GM23248 (cell line): ENCODE measurements at places on chromosomes 5 and 9. TPM values are rescaled to one million over a fixed set of nuclear protein-coding genes. Genes with fewer than 3 reads are reported as not detected.

DNA sequence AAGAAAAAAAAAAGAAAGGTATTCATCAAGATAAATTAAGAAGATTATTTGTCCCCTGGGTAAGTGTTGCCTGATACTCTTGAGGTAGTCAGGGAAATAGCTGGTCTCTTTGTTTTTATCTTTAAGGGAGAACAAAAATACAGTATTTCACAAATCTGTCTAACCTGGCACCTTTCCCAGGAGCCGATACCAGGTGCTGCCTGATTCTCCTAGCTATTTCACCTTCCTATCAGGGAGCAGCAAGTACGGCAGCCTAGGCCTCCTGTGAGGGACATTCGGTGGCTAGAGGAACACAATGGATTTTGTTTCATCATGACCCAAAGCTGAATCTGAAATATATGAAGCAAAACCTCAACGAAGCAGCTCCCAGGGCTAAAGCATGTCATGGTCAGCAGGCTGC lies 86.0 kb downstream of the TARS1 start:
- no peak for DNase-seq
- no peak overlapping the region for H3K27ac ChIP-seq
- H3K4me1 ChIP-seq: no peaks in the 10 kb centered on the region
- no peaks in the 10 kb centered on the region for H3K36me3 ChIP-seq

GRCh38 chr5:97909541-97909940 lies 726.5 kb upstream of the RIOK2 start:
- no peaks in the 10 kb centered on the region for H3K4me1 ChIP-seq
- no peak overlapping the region for H3K27ac ChIP-seq
- no peak overlapping the region for H3K4me3 ChIP-seq
- no peaks in the 10 kb centered on the region for H3K36me3 ChIP-seq
- no peaks in the 10 kb centered on the region for H3K27me3 ChIP-seq

GRCh38 chr5:16727755-16728325 lies 111.0 kb upstream of the RETREG1 start:
- H3K4me1 ChIP-seq: no peaks in the 10 kb centered on the region

DNA sequence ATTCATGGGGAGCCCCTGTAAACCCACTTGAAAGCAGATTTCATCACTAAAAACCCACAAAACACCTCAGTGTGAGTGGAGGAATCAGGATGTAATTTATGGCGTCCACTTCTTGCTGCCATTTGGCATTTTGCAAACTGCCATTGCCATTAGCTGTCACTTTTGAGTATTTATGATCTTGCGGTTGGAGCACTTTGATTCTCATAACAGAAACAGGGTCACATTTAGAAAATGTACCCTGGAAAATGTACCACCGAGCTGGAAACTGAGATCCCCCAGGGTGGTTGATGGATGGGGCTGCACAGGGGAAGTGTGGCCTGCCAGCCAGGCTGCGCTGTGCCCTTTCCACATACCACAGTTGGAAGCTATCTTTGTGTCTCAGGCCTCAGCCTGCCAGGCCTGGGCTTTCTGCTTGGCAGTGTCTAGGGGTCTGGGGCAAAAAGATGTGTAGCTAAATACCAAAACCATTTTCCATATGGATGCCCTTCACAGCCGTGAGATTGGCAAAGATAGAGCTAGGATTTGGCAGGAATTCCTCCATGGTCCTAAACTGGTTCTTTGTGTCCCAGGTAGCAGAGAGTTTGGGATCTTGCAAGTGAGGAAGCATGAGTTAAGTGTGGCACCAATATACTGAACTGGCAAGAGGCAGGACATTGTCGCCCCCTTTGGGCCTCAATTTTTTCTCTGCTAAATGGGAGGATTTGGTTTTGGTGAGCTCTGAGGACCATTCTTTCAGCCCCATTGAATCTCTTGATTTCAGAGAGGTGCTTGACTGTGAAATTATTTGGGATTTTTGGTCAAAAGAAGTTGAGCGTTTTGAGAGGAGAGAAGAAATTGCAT lies 46.2 kb downstream of the GALNT10 start:
- no peaks in the 10 kb centered on the region for H3K27me3 ChIP-seq
- no peaks in the 10 kb centered on the region for H3K4me1 ChIP-seq
- no peak overlapping the region for H3K27ac ChIP-seq
- H3K4me3 ChIP-seq: no peak overlapping the region

- peaks cover 8% of the 10 kb centered on the region for H3K4me1 ChIP-seq
- H3K4me3 ChIP-seq: no peak overlapping the region
- H3K27me3 ChIP-seq: no peaks in the 10 kb centered on the region
Measured at GRCh38 chr9:85702726-85703289, 38.9 kb downstream of the AGTPBP1 start.

GRCh38 chr5:111142932-111143331 lies 50.8 kb downstream of the WDR36 start:
- peaks cover 17% of the 10 kb centered on the region for H3K4me1 ChIP-seq
- H3K36me3 ChIP-seq: no peaks in the 10 kb centered on the region
- H3K27ac ChIP-seq: no peak overlapping the region

GRCh38 chr9:78559449-78559885 lies 262.5 kb downstream of the PSAT1 start:
- H3K27me3 ChIP-seq: no peaks in the 10 kb centered on the region
- H3K4me3 ChIP-seq: no peak overlapping the region
- H3K27ac ChIP-seq: no peak overlapping the region
- H3K36me3 ChIP-seq: no peaks in the 10 kb centered on the region

- H3K27me3 ChIP-seq: peaks cover 44% of the 10 kb centered on the region
Measured at GRCh38 chr9:127393645-127394044, 3.3 kb upstream of the SLC2A8 start.

DNA sequence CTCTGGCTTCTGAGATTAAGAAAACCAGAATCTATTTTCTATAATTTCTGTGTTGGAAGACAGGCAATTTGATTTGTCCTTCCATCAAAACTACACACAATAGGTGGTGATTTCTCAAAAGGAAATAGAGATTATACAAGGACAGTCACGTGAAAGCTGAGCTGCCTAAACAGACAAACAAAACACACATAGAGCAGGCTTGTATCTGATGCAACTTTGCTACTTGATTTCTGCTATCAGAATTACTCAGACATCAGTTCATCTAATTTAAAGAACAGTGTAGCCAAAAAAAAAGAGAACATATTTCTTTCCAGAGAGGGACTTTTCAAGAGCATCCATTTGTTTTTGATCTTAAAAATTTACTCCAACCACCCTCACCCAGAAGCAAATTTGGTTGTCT lies 2128.3 kb upstream of the C9orf72 start:
- no peak for DNase-seq
- no peak overlapping the region for H3K27ac ChIP-seq
- H3K27me3 ChIP-seq: no peaks in the 10 kb centered on the region
- no peaks in the 10 kb centered on the region for H3K4me1 ChIP-seq
- no peaks in the 10 kb centered on the region for H3K36me3 ChIP-seq

GRCh38 chr9:6584881-6585597 lies 60.5 kb downstream of the GLDC start:
- no peaks in the 10 kb centered on the region for H3K36me3 ChIP-seq
- DNase-seq: peak; percentile 46
- no peak overlapping the region for H3K27ac ChIP-seq
- no peak overlapping the region for H3K4me3 ChIP-seq
- no peaks in the 10 kb centered on the region for H3K27me3 ChIP-seq
- H3K4me1 ChIP-seq: no peaks in the 10 kb centered on the region

DNA sequence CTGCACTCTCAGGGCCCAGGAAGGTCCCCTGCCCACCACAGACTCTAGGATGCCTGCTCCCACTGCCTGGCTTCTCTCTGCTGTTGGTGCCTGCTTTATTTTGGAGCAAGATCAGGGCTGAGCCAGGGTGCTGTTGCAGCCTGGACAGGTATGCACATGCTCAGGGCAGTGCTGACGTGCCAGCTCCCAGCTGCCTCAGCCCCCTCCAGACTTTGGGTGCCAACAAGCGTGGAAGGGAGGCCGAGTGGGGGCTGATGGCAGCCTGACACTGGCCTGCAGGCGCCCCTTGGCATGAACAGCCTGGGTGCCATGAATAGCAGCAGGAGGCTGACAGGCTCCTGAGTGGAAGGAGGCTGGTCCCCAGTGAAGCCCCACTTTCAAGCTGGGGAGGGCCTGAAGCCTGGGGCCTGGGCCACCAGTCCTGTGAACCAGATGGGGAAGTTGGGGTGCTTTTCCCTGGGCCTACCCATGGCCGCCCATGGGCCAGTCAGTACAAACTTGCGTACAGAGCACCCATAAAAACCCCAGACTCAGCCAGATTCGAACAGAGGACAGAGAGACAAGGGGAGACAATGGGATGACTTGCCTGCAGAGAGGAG lies 6.8 kb downstream of the AMBP start:
- H3K36me3 ChIP-seq: no peaks in the 10 kb centered on the region
- H3K4me1 ChIP-seq: no peaks in the 10 kb centered on the region
- no peak for DNase-seq
- peaks cover 15% of the 10 kb centered on the region for H3K27me3 ChIP-seq

- H3K27ac ChIP-seq: no peak overlapping the region
- H3K36me3 ChIP-seq: no peaks in the 10 kb centered on the region
- H3K27me3 ChIP-seq: peaks cover 32% of the 10 kb centered on the region
- no peak for DNase-seq
- no peaks in the 10 kb centered on the region for H3K4me1 ChIP-seq
Measured at GRCh38 chr5:135715267-135716055, 119.0 kb upstream of the SLC25A48 start.

DNA sequence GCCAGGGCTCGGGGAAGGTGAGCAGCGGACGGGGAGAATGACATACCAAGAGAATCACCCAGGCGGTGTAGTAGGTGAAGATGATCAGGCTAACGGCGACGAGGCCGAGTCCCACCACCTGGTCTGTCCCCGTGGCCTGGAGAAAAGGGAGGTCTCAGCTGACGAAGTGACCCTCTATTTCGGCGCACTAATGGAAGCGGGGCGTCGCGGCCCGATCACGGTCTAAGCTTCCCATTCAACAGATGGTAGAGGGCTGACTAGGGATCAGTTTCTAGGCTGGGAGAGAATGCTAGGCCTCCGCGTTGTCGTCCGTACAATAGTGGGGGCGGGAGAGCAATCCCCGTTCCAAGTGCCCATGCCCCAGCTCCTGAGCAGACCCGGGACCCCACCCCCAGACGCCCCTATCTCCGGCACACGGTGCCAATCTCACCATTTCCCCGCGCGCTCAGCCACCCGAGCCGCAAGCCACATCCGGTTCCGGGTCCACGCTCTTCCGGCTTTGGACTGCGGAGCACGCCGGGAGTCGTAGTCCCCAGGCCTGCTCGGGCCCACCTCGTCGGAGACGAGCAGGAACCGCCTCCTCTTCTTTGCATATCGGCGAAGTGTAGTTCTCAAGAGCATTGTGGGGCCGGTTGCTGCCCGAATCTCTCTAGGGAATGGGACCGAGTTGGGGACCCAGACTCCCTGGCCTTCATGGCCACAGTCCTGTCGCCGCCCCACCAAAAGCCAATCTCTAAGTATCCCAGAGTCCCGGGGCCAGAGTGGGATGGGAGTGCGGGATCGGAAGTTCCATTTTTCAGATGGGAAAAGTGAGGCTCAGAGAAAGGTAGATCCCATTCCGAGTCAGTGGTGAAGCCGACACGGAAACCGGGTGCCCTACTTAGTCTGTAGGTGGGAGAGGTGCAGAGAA lies at the start of gene DPM2:
Gene DPM2 (minus strand): TSS at position 467 of the 910 bp plus-strand sequence. CDS start 34 bp downstream, at position 433.
- H3K27ac ChIP-seq: peak within 1 kb of the TSS; percentile 55
- peaks cover 23% of the 10 kb centered on the region for H3K4me1 ChIP-seq
- peak; percentile 96 for DNase-seq

- no peak for DNase-seq
- H3K36me3 ChIP-seq: peaks cover 7% of the 10 kb centered on the region; the same call in 1 of the 2 replicates
- no peak overlapping the region for H3K4me3 ChIP-seq
- no peaks in the 10 kb centered on the region for H3K27me3 ChIP-seq
- H3K27ac ChIP-seq: no peak overlapping the region
- H3K4me1 ChIP-seq: no peaks in the 10 kb centered on the region
Measured at GRCh38 chr9:124357721-124358361, 57.4 kb downstream of the PSMB7 start.

DNA sequence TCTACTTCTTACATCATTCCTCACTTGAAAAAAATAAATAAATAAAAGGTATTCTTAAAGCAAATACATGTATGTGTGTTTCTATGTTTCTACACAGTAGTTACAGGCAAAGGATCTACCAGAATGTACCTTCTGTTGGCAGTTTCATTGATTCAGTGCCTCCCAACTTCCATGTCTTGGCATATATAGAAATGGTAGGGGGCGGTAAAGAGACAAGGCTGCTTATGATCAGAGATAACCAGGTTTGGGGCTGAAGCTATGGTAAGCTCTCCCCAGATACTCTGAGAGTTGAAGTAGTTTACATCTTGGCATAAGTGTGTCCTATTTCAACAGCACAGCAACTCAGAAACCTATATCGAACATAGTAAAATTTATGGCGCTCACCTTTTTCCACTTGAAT lies 1075.4 kb upstream of the C9orf72 start:
- no peaks in the 10 kb centered on the region for H3K4me1 ChIP-seq
- H3K36me3 ChIP-seq: no peaks in the 10 kb centered on the region
- no peak overlapping the region for H3K4me3 ChIP-seq
- DNase-seq: no peak
- no peaks in the 10 kb centered on the region for H3K27me3 ChIP-seq
- no peak overlapping the region for H3K27ac ChIP-seq

- no peak overlapping the region for H3K27ac ChIP-seq
- no peak overlapping the region for H3K4me3 ChIP-seq
Measured at GRCh38 chr5:543351-543750, 19.1 kb upstream of the SLC9A3 start.

CTSV gene
- total RNA-seq: not detected in 2 replicates

TMEM252 gene
- total RNA-seq: not detected in 2 replicates

S1PR3 gene
- total RNA-seq: 15.8 and 16.9 TPM in 2 replicates

SYNPO gene
- total RNA-seq: 6.1 and 7.7 TPM in 2 replicates

OR1J2 gene
- total RNA-seq: 0.22 TPM in 1 of 2 replicates, not detected in the other
